Stimulated activated CD8-positive, alpha-beta memory T cell treated with anti-CD3 and anti-CD28 coated beads, Interleukin-15, amount 100 ng/mL, for 4 hours (primary cell): ENCODE measurements at places on chromosomes 5 and 9.

GRCh38 chr5:78827725-78828124, 157.4 kb downstream of the ARSB start:
- DNase-seq: no peak

- DNase-seq: no peak
These were observed 58.0 kb downstream of the LOX start for GRCh38 chr5:122019919-122020590.

DNA sequence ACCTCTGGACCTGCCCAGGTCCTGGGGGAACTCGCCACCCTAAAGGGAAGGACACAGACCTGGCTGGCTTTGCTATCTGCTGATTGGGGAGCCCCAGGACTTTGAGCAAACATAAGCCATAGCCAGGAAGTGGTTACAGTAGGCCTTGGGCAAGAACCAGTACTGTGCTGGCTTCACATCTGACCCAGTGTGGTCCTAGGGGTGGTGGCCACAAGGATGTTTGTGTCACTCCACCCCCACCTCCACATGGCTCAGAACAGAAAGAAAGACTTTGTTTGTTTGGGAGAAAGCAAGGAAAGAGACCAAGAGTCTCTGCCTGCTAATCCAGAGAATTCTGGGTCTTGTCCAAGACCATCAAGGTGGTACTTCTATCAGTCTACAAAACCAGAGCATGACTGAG, 334.2 kb downstream of the SPOCK1 start:
- DNase-seq: no peak

DNA sequence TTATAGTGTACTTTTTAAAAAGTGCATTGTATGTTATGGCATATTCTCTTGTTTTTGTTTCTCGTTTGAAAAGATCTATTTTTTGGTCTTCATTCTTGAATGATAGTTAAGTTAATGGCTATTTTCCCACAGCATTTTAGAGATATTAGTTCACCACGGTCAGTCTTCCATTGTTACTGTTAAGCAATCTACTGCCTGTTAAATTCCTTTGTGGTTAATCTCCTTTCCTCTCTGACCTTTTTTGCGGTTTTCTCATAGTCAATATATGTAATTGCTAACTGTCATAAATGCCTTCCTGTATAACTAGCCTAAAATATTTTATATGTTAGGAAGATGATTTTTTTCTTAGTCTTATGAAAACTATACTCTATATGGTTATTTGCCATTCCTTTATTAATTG, 250.8 kb upstream of the FBXL7 start:
- DNase-seq: no peak

DNA sequence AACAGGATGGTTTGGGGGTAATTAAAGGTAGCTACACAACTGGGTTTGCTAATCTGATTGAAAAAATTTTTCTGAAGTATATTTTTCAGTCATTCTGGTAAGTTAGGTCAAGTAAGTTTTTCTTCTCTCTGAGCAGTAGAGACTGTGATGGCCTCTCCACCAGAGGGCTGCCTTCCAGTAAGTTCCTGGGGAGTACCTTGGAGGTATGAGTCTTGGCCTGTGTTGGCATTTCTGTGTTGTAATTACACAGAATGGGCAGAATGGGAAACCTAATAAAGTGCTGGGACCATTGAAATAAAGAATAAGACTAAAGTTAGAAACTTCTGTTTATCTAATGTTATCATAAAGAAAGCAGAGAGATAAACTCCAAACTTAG, 430.8 kb downstream of the ARHGEF28 start:
- no peak for DNase-seq

DNA sequence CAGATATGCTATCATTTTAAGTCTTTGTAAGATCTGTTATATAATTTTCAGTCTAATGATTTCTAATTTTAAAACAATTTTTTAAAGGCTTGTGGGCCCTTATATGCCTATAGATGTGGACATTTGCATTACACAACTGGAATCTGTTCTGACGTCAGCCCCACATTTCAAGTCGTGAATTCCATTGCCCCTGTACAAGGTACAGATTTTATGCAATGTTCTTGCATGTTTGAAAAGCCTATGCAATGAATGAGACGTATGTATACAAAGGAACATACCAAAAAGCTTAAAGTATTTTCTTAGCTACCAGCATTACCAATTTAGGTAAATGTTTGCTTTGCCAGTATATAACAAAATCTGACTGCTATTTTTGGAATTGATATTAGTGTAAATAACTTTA, 77.2 kb downstream of the ITGA1 start:
- no peak for DNase-seq

- DNase-seq: no peak
These were observed 428 bp downstream of the SLCO4C1 start for GRCh38 chr5:102295534-102296177.

DNA sequence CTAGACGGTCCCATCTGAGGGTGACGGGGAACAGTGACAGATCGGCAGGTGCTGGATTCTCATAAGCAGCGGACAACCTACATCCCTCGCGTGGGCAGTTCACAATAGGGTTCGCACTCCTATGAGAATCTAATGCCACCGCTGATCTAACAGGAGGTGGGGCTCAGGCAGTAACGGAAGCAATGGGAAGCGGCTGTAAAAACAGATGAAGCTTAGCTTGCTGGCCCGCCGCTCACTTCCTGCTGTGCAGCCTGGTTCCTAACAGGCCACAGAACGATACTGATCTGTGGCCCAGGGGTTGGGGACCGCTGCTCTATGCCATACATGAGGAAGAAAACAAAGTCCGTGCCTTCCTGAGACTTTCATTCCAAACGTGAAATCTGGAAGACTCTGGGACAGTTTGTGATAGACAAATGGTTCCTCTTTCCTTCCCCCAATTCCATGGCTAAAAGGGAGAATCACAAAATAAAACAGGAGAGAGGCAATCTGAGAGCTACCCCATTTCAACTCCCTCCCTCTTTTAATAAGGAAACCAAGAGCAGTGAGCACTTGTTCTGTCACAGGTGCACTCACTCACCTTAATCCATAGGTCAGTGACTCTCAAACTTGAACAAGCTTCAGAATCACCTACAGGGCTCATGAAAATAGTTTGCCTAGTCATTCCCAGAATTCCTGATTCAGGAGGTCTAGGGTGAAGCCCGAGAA, 12.1 kb downstream of the PDCL start:
- DNase-seq: no peak

- DNase-seq: no peak
These were observed 264.2 kb upstream of the ADAMTS16 start for GRCh38 chr5:4875942-4876341.

- DNase-seq: no peak
These were observed 510.1 kb upstream of the DAB2 start for GRCh38 chr5:39934830-39935229.

DNA sequence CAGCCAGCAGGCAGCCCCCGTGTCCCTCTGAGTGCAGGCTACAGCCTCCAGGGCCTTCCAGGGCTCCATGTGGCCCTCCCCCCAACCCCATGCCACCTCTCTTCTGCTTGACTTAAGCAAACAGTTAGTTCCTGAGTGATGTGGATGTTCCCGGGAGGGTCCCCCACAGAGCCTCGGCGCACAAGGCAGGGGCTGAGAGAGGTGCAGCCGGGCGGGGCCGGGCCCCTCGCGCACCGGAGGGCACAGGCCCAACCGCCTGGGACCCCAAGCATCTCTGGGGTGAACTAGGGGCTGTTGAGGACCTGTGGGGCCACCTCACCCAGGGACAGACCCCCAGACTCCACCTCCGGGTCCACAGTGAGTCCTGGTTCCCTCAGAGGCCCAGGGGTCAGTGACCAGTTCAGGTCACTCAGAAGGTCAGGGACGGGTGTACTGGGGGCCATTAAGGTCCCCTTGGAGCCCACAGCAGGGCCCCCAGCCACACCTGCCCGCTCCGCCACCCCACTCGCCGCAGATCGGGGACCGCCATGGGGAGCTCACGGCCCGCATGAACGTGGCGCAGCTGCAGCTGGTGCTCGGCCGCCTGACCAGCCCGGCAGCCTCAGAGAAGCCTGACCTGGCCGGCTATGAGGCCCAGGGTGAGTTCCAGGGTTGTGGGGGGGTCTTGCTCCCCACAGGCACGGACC, 13.2 kb downstream of the GPSM1 start:
- DNase-seq: no peak

DNA sequence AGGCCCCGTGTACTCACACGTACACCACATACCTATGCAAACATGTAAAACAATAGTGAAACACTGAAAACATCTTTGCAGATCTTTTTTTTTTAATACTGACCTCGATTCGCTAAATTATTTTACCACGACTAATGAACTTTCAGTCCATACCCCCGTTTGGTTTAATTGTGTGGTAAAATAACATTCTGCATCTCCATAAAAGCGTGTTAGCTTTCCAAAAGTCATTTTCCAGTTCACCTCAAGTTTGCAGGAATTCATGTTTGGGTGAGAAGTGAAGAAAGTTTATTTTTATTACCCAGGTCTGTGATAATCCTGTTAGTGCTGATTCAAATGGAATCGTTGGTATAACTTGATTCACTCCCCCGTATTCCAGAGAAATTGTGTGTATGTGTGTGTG, 652 bp downstream of the ARSK start:
- no peak for DNase-seq

- DNase-seq: no peak
These were observed 120.0 kb upstream of the HMHB1 start for GRCh38 chr5:143691945-143692290.

GRCh38 chr5:149027636-149028035, 35.2 kb downstream of the SH3TC2 start:
- DNase-seq: no peak

- DNase-seq: no peak
These were observed 46.5 kb upstream of the IRX2 start for GRCh38 chr5:2797981-2798380.

- no peak for DNase-seq
These were observed 16.2 kb downstream of the UHRF2 start for GRCh38 chr9:6428940-6429889.

DNA sequence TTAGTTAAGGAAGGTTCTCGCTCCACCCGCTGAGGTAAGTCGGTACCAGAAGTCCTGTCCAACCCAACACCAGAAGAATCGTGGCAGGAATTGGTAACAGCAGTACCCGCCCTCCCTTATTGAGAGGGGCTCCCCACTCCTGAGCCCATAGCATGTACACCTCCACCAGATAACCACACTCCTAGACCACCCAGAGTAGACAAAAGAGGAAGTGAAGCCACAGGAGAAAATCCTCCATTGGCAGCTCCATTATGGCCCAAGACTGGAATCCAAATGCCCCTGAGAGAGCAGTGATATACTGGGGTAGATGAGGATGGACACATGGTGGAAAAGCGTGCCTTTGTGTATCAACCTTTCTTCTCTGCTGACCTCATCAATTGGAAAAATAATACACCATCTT, 106.1 kb upstream of the EPB41L4A start:
- no peak for DNase-seq

GRCh38 chr9:115845648-115846312, 307.8 kb upstream of the PAPPA start:
- no peak for DNase-seq

- no peak for DNase-seq
These were observed 734 bp downstream of the SKP1 start for GRCh38 chr5:134175921-134176510.

DNA sequence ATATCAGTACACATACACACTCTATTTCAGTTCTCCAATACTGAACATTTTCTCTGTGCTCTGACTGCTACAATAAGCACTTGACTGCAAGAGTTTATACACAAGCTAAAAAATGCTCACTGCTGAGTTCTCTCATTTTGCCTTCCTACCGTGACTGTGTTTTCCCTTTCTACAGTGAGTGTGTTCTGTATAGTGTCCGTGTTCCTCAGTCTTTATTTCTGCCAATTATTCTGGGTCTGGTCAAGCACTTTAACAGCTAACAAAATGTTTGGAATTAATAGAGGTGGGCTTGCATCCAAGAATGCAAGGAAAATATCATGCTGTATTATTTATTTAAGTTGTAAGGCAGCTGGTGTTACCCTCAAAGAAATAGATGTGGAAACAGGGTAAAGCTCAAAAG, 217.0 kb upstream of the NREP start:
- no peak for DNase-seq

DNA sequence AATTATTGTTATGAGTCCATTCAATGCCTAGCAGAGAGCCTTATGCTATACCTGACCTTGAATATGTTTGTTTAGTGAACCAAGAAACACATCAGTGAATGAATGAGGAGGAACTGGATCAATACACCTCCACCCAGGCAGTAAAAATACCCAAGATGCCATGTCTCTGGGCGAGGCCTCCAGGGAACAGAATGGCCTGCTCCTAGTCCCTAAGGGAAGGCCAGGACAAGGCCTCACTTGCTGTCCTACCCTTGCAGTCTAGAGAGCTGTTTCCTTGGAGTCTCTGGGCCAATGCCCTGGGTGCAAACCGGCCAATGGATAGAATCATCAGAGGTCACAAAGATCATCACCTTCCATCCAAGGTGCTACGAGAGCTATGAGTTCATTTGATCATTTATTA, 26.1 kb downstream of the TNIP1 start:
- DNase-seq: no peak

DNA sequence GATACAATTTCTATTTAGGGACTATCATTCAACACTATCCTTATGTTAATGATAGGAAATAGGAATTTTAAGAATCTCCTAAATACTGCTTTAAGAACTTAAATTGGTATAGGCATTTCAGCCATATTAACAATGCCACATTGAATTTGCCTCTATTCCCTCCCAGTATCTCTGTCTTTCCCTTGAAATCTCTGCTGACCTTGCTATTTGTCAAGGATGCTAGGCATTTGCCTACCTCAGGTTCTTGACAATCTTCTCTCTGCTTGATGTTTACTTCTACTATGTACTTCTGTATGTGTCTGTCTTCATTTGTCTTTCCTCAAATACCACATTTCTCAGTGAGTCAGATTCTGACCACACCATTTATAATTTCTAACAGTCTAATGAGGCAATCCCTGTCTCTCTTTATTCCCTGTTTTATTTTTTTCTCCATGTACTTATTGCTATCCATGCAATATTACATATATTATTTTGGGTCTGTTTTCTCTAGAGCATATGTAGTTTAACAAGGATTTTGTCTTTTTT, 1461.4 kb upstream of the CDH9 start:
- DNase-seq: no peak

GRCh38 chr9:109289931-109290330, 30.9 kb downstream of the EPB41L4B start:
- DNase-seq: no peak

GRCh38 chr5:122062205-122062604, 15.9 kb downstream of the LOX start:
- no peak for DNase-seq

GRCh38 chr9:18890372-18890771, 142.6 kb downstream of the SAXO1 start:
- DNase-seq: no peak

DNA sequence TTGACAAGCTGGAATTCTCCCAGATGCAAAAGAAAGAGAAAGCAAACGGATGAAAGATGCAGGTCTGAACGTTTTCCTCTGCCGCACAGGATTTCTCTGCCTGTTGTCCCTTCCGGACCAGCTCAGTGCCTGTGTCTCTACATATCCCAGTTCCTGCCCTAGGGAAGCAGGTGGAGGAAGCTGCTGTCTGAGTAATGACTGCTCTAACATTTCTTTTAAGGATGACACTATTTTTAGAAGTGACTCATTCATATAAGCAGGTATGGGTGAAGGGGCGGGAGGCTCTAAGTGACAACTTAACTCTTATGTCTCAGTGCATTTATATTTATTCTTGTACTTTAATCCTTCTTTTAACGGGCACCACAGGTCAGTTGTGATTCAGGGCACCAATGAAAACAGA, 128.8 kb downstream of the SLC24A2 start:
- DNase-seq: no peak

- DNase-seq: no peak
These were observed 1.1 kb downstream of the GRM6 start for GRCh38 chr5:178993955-178994579.
